ENCODE measurements at places on chromosomes 7 and 10.

DNA sequence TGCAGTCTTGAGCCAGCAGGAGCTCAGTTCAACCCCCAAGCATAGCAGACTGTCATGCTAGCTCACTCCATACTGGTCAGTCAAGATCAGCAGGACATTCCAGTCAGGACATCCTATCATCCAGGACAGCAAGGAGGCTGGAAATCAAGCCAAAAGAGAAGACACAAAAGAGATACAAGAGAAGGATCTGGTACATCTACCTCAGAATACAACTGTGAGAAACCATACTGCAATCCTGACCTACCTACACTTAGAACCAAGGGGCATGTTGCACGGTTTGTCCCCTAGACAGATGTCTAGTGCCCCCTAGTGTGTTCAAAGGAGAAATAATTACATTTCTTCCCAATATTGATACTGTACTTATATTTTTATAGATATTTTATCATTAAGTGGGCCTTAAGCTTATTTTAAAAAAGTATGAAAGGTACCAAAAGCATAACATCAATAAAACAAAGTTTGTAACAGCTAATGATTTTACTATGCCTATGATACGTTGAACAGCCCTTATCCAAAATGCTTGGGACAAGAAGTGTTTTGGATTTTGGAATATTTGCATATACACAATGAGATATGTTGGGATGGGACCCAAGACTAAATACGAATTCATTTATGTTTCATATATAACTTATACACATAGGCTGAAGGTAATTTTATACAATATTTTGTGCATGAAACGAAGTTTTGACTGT is 26.7 kb downstream of the ERCC6 start:
- DNase-seq, result peak; percentile 28

GRCh38 chr7:153413199-153413539 is 639.0 kb upstream of the DPP6 start:
- DNase-seq, result no peak

- no peak for DNase-seq
These were observed 253.1 kb upstream of the MTPN start for GRCh38 chr7:136230210-136230609.

GRCh38 chr7:16915405-16915804 is 33.6 kb upstream of the AGR3 start:
- DNase-seq, result peak; percentile 90

DNA sequence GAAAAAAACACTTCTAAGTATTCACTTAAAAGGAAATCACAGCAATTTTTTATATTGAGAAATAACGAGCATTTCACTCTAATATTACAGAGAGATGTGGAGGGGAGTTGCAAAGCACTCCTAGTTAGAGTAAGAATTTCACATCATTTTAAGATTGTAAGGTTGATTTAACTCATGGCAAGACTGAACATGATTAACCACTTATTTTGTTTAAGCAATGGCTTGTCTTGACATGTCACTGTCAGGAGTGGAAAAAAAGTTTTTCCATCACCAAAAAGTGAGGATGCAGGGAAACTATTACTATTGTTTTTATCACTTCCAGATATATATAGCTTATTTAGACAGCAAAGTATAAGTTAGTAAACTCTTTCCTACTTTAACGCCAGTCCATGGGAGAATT is 27.1 kb downstream of the CD36 start:
- no peak for DNase-seq

DNA sequence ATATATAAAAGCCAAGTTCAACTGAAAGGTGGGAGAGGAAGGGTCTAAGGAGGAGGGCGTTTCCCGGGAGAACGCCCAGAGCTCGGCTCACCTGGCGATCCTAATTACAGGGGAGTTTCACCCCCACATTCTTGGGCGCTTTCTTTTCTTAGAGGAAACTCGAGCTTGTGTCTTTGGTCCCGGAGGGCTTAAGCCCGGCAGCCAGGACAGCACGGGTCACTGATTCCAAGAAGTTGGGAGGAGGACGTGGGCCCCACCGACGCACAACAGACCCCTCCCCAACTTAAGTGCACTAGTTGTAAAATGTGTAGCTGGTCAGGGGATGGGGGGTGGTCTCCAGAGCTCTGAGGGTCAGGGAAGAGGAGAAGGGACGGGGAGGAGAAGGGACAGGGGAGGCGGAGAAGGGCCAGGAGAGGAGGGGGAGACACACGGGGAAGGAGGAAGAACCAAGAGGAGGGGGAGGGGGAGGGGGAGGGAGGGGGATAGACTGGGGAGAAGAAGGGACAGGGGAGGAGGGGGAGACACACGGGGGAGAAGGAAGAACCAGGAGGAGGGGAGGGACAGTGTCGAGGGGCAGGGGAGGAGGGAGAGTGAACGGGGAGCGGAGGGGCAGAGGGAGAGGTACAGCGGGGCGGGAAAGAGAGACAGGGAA is 874 bp downstream of the BAIAP2L1 start:
- peak; percentile 64 for DNase-seq

GRCh38 chr7:149854611-149855360 is 16.6 kb downstream of the ZNF862 start:
- peak; percentile 40 for DNase-seq

GRCh38 chr7:114783508-114783907 is 138.4 kb upstream of the MDFIC start:
- no peak for DNase-seq

DNA sequence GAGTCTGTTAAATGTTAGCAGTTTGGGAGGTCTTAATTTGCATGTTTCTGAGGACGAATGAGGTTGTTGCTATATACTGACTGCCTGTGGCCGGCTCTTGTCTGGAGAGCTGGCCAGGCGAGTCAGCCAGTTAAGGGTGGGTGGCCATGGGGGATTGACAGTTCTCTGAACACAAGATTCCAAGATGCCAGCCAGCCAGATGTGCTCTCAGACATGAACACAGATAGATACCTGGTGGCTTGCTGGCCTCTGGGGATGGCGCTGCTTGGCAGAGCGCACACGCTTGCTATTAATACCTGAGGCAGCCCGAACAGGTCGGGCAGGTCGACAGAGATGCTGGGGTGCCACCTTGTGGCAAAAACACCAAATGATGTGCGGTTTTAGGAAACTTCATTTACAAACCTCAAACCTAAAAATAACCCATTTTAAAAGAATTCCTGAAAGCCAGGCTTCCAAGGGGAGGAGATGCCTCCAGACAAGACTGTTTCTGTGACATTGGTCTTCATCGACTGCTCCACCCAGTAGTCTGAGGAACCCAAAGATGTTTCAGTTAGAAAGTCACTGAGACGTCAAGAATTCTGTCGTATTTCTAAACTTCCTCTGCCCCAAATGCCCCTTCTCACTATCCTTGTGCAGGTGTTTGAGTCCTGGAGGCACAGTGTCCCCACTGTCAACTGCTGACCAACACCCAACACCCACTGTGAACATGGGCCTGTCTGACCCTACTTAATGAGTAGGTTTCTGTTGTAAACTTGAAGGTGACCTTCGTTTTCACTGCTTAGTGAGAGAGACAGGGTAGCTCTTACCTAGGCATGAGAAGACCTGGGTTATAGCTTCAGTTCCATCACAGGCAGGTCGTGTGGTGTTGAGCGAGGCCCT is 123.4 kb downstream of the NT5C2 start:
- DNase-seq, result peak; percentile 50

DNA sequence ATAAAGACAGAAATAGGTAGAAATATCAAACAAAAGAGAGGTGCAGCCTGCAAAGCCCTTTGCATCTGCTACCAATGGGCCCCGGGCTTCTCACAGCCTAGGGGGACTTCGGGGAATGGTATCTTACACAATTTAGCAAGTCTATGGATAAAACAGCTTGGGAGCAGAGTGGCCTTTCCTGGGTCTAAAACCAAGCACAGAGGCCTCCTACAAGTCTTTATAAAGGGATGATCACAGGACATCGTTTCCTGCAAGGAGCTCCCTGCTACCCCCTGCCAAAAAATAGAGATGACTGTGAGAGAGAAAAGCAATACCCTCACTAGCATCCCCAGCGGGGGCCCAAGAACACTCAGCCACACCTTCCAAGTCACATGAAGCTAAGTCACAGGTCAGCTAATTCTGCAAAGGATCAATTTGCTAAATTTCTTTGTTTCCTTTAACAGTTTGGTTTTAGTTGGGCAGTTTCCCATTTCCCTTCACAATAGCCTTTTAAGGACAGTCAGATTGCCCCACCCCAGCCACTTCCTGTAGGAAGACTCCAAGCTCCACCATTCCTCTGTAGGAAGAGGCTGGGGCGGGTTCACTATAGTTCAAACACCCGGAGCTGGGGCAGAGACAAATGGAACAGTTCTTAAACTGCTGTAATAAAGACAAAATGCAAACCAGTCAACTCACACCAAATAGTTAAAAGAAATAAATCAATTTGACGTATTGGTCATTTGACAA is 105.5 kb downstream of the SLIT1 start:
- DNase-seq, result no peak

- DNase-seq, result peak; percentile 75
These were observed 174.2 kb downstream of the PTN start for GRCh38 chr7:137169282-137169698.

GRCh38 chr10:117399341-117400196 is 24.3 kb upstream of the PDZD8 start:
- no peak for DNase-seq

GRCh38 chr7:105346593-105347322 is 42.0 kb downstream of the SRPK2 start:
- no peak for DNase-seq

GRCh38 chr10:12201543-12201942 is 5.6 kb downstream of the CDC123 start:
- DNase-seq, result no peak

DNA sequence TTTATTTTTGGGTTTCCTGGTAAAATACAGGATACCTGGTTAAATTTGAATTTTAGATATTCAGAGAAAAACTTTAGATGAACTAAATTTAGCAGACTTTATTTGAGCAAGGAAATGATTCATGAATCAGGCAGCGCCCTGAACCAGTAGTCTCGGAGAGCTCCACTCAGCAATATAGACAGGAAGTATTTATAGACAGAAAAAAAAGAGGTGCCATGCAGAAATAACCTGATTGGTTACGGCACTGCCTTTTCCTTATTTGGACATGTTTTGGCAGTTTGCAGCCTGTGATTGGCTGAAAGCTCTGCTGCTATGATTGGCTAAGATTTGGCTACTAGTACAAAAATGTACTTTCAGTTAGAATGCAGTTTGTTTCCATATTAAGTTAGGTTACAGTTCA is 198.3 kb upstream of the DKK1 start:
- DNase-seq, result peak; percentile 78

- DNase-seq, result peak; percentile 88
These were observed 99.5 kb downstream of the CAMK1D start for GRCh38 chr10:12448729-12449391.

DNA sequence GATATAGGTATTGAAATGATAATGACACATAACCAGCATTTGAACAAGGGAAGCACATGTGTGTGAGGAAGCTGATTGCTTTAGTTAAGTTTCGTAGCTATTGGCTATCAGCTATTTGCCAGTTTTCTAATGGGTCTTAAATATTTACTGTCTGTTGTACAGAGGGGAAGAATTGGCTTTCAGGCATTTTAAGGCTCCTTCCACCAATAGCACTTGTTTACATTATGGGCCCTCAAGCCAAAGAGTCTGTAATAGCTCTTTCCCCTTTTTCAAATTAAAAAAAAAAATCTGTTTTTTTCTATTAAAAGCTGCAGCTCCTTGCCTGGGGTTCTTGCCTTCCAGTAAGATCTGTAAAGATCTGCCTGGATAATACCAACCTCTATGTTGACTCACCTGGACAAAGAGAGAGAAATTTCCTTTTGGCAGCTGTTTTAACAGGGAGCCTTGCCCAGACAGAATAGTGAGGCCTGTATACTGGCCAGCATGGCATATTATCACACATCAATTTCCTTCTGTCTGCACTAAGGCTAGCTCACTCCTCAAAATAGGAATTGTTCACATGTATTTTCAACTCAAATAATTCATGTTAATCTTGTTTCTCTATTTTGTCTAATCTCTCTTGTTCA is 104.7 kb upstream of the LRGUK start:
- no peak for DNase-seq

DNA sequence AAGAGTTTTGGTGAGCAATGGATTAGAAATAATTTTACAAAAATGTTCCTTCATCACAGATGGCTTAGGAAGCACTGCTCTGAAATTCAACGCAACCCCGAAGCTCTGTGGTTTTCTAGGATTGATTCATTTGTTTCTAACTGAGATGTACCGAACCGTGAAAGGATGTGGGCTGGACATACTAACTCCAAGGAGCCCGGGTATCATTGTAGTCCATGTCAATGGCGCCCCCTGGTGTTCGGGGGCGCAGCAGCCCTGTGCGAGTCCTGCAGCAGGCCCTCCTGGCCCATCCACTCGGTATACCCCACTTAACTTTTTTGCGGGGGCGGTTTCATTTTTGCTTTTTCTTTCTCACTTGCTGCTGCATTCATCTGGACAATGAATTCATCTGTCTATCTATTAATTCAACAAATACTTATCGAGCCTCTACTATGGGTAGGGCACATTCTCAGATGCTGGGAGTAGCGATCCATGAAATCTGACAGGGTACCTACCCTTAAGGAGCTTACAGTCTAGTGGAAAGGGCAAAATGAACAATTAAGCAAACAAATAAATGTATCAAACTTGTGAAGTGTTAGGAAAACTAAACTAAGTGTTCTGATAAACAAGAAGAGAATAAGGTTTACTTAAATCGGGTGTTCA is 25.2 kb upstream of the ITPRID1 start:
- DNase-seq, result peak; percentile 40

- no peak for DNase-seq
These were observed 201.4 kb downstream of the INHBA start for GRCh38 chr7:41501466-41501865.

DNA sequence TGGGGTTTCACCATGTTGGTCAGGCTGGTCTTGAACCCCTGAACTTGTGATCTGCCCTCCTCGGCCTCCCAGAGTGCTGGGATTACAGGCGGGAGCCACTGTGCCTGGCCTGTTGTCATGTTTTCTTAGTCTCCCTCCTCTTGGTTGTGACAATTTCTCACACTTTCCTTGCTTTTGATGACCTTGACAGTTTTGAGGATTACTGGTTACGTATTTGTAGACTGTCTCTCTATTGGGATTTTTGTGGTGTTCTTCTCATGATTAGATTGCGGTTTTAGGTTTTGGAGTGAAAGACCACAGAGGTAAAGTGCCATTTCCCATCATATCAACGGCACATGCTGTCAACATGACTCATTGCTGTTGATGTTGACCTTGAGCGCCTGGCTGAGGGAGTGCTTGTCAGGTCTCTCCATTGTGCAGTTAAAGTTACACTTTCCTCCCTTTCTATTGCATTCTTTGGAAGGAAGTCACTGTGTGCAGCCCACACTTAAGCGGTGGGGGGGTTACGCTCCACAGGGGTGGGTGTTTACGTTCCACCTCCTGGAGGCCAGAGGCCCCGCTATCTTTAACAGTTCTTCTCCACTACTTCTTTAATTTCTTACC is 10.8 kb downstream of the NEURL1 start:
- DNase-seq, result peak; percentile 93

- DNase-seq, result no peak
These were observed 15.5 kb downstream of the CYP3A4 start for GRCh38 chr7:99768471-99768870.

DNA sequence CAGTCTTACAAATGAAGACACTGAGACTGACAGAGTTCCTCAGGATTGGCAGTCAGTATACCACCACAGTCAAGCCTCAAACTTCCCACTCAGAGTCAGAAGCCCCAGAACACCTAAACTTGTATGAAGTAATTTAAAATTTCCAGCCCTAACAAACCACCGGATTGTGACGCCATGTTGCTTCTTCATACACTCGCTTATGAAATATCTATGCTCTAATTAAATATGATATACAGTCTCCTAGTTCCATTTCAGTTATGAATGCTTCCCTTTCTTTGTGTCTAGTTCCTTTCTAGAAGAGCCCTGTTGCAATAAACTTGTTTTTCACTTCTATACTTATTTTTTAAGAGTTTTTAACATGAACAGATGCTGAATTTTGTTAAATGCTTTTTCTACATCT is 172.0 kb upstream of the NOBOX start:
- DNase-seq, result no peak

- DNase-seq, result peak; percentile 95
These were observed 8.4 kb downstream of the ETV1 start for GRCh38 chr7:13981070-13981469.

Measured in fibroblast of skin of back (primary cell).